GM23248 (cell line): ENCODE measurements at places on chromosomes 5 and 9. TPM values are rescaled to one million over a fixed set of nuclear protein-coding genes. Genes with fewer than 3 reads are reported as not detected.

DNA sequence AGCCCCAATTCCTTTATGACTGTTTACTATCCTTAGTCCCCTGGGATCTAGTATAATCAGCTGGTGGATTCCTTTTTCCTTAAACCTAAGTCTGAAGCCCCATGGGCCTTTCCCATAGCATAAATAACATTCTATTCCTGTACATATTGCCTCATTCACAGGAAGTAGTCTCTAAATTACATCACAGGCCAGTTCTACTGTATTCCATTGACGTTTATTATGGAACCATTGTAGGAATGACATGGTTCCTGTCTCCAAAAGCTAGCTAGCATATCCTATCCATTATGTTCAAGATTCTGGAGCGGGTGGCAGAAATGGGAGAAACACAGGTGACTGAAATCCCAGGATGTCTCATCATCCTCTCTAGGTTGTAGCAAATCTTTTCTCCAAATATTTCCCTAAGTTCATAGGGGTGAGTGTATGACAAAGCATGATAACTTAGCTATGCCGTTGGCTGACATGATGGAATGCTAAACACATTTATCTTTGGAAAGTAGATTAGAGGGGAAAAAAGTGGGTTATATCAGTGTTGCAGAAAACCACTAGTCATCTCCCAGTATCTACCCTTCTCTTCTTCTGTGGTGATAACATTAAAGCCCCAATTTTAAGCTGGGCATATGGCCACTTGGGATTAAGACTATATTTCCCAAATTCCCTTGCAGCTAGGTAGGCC is 140.1 kb downstream of the FGF1 start:
- peaks cover 53% of the 10 kb centered on the region for H3K4me1 ChIP-seq
- no peaks in the 10 kb centered on the region for H3K36me3 ChIP-seq
- H3K4me3 ChIP-seq = no peak overlapping the region
- no peak overlapping the region for H3K27ac ChIP-seq
- H3K27me3 ChIP-seq = no peaks in the 10 kb centered on the region
- DNase-seq = peak; percentile 42

The FAM221B gene
- not detected in 2 replicates for total RNA-seq

DNA sequence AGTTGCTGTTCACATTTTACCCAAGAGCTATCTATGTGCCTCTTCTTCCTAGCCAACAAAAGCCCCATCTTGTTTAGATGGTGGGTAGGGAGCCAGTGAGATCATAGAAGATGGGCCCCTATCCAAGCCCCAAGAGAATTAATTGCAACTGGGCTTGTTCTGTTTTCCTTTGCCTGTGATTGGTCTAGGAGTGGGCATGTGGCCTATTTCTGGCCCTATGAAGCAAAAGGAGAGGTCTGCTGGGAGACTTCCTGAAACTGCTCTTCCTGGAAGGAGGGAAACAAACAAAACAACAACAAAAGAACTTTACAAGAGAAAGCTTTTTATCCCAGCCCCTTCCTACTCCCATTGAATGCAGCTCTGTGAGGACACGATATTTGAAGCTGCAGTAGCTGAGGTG is 32.5 kb upstream of the ALDOB start:
- peaks cover 18% of the 10 kb centered on the region for H3K4me1 ChIP-seq
- DNase-seq = no peak
- H3K36me3 ChIP-seq = no peaks in the 10 kb centered on the region
- no peak overlapping the region for H3K27ac ChIP-seq
- no peak overlapping the region for H3K4me3 ChIP-seq

GRCh38 chr5:98454407-98454806 is 319.1 kb upstream of the RGMB start:
- no peaks in the 10 kb centered on the region for H3K36me3 ChIP-seq
- no peaks in the 10 kb centered on the region for H3K27me3 ChIP-seq
- H3K4me3 ChIP-seq = peak overlapping the region; percentile 21
- peak overlapping the region; percentile 94 for H3K27ac ChIP-seq
